SJSA1 (cell line): ENCODE measurements at places on chromosomes 6 and 20. TPM values are rescaled to one million over a fixed set of nuclear protein-coding genes. Genes with fewer than 3 reads are reported as not detected.

GRCh38 chr6:54921891-54922290, 75.3 kb downstream of the FAM83B start:
- H3K4me1 ChIP-seq, result no peaks in the 10 kb centered on the region
- DNase-seq, result no peak
- H3K27me3 ChIP-seq, result no peaks in the 10 kb centered on the region
- H3K27ac ChIP-seq, result no peak overlapping the region
- no peak overlapping the region for H3K4me3 ChIP-seq

GRCh38 chr20:8399947-8400346, 267.9 kb downstream of the PLCB1 start:
- DNase-seq, result no peak
- H3K36me3 ChIP-seq, result no peaks in the 10 kb centered on the region
- H3K27me3 ChIP-seq, result no peaks in the 10 kb centered on the region
- H3K27ac ChIP-seq, result no peak overlapping the region
- H3K4me3 ChIP-seq, result no peak overlapping the region

GRCh38 chr6:109821428-109821827, 130.3 kb downstream of the FIG4 start:
- H3K4me3 ChIP-seq, result no peak overlapping the region
- no peak for DNase-seq
- H3K27ac ChIP-seq, result no peak overlapping the region
- H3K4me1 ChIP-seq, result no peaks in the 10 kb centered on the region

DNA sequence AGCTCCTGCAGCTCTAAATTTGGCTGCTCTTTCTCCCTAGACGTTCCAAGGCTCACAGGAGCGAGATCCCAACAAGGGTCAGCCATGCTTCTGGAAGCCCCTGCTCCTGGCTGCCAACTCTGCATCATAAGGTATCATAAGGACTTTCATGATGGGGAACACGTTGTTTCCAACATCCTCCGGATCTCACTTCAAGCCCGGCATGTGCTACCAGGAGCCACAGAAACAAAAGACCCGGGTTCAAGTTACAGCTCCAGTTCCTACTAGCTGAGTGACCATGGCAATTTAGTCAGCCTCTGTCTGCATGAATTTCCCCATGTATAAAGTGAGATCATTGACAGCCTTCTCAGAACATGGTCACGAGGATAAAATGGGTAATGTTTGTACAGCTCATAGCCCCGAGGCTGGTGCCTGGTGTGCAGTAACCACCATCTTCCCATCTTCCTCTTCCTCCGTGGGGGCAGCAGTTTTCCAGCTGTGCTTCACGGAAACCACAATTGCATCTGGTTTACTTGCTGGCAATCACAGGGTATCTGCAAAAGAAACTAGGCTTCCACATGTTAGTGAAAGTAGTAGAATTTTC, 209.0 kb upstream of the ECI2 start:
- no peak overlapping the region for H3K4me3 ChIP-seq
- H3K36me3 ChIP-seq, result no peaks in the 10 kb centered on the region
- no peaks in the 10 kb centered on the region for H3K27me3 ChIP-seq
- no peak for DNase-seq
- H3K27ac ChIP-seq, result no peak overlapping the region

The TREML1 gene
- not detected in 2 replicates for total RNA-seq
